ENCODE measurements at places on chromosomes 11 and 22.

- peak; percentile 69 for DNase-seq
Measured at GRCh38 chr11:46948378-46949131, 12.0 kb downstream of the CSTPP1 start.

DNA sequence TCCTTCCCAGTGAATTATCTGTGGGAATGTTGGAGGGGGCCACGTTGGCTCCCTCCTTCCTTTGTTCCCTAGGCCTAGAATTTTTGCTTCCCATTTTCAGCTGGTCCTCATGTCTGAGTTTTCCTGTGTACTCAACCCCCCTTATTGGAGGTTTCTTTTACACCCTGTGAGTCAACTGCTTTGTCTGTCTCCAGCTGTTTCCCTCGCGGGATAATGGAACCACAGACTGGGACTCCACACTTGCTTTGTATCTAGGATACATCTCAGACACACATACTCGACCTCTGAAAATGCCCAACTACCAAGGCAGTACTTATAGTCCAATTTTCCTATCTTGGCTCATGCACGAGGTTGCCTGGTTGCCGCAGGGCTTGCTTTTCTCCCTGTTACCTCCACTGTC is 352.7 kb upstream of the MPPED2 start:
- DNase-seq = no peak

DNA sequence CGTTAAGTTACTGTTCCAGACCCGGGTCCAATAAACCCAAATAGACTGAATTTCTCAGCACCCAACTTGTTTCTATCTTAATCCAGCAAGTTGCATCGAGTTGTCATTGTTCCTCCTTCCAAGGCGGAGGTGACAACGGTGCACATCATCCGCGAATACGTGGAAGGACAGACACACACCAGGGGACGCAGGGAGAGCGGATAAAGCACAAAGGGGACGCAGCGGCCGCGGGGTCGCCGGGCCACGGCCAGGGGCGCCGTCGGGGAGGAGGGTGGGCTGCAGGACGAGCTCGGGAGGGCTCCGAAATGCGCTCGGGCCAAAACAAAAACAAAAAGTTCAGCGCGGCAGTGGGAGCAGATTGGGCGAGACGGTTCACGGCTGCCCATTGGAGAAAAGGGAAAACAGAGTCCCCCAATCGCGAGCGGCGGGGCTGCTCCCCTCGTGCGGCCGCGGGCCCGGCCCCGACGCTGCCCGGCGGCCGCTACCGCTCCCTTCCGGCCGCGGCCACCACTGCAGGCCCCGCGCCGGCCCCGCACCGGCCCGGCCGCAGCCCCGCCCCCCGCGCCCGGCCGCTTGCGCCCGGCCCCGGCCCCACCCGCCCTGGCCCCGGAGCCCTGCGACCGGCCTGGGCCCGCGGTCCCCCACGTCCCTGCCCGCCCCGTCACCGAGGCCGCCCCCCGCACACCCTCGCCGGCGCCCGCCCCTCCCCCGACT is 518 bp downstream of the KMT5B start:
- peak; percentile 77 for DNase-seq

DNA sequence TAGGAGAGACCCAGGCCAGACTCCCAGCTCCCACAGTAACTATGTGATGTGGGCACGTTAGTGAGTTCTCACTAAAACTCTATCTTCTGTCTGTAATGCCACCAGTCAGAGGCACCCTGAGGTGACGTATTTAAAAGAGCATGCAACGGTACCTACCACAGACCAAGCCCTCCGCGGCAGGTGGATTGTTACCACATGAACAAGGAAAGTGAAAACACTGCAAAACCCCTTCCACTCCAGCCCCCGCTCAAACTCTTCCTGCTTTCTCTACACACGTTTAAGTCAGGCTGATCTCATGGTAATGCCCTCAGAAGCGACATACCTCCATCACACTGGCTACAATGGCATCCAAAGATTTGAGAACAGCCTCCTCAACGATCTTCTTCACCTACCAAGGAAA is 36.7 kb downstream of the SERPIND1 start:
- no peak for DNase-seq

GRCh38 chr11:14386895-14387480 is 28.0 kb upstream of the RRAS2 start:
- DNase-seq = peak; percentile 28

DNA sequence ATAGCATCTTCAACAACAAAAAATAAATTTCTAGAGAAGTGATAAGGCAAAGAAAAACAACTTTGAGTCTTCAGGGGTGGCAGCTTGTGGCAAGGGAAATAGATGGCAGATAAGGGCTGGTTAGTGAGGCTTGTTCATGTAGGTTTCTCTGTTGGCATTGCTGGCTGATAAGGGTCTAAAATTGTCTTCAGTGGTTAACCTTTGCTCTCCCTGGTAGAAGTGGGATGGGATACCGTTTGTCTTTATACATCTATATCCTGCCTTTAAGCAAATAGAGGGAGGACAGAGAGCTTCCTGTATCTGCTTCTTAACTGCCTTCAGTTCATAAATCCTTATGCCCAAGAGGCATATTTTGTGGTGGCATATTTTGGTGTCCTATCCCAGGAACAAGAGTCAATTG is 57.1 kb downstream of the TRAF6 start:
- no peak for DNase-seq

- DNase-seq = no peak
Measured at GRCh38 chr11:93477684-93478234, 65.4 kb downstream of the SMCO4 start.

GRCh38 chr11:29244355-29244754 is 772.5 kb downstream of the KCNA4 start:
- DNase-seq = no peak

DNA sequence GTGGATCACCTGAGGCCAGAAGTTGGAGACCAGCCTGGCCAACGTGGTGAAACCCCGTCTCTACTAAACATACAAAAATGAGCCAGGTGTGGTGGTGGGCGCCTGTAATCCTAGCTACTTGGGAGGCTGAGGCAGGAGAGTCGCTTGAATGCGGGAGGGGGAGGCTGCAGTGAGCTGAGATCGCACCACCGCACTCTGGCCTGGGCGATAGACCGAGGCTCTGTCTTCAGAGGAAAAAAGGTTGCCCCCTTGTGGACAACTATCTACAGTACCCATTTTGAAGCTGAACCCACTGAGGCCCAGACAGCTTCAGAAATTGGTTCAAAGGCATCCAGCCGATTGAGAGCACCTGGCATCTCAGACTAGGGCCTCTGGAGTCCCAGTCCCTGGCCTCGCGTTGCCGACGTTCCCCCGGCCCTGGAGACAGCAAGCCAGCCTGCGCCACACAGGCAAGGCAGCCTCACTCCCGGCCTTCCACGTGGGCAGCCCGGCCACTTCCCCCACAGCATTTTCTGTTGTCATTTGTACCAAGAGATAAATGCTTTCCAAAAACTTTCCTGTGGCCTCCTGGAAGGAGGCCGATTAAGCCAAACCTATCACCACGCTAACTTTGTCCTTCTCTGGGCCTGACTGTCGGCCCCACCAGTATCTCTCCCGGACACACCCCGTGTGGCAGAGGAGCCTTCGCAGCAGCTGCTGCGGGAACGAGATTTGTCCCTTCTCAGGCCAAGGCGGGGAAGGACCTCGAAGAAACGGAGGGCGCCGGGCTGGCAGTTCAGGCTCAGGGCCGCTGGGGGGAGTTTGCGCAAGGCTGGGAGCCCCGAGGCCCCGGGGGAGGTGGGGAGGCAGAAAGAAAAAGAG is 82.8 kb downstream of the FLI1 start:
- peak; percentile 18 for DNase-seq

- no peak for DNase-seq
Measured at GRCh38 chr11:15943418-15944197, 412.7 kb downstream of the SOX6 start.

DNA sequence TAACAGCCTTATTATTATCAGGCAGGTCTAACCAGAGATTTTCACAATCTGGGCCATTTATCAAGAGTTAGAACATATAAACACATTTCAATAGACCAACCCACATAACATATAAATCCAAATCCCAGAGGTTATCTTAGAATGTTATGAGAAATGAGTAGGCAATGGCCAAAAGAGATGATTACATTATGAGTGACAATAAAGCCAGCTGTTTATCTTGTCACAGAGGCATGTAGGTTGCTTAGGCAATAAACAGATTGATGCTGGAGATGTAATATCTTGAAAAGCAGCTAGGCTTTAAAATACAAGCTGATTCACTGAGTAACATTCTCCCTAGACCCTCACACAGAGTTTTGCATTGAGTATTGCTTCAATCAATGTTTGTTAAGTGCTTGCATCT is 148.5 kb upstream of the SESN3 start:
- DNase-seq = no peak

DNA sequence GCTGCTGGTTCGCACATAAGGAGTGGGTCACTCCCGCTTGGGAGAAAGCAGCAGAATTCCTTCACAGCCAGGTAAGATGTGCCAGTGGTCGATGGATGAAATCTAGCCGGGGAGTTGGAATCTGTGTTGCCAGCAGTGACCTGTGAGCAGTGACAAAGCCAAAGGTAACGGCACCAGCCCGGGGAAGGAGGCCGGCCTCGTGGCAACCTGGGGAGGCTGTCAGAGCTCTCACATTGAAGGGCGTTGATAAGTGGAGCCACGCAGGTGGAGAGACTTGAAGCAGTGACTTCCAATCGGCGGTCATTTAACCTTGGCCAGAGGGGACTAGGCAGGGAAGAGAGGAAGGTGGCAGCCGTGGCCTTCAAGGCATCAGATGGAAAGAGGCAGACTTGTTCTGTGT is 58.8 kb downstream of the ARHGAP8 start:
- no peak for DNase-seq

- DNase-seq = peak; percentile 4
Measured at GRCh38 chr11:101323997-101324396, 194.4 kb upstream of the PGR start.

DNA sequence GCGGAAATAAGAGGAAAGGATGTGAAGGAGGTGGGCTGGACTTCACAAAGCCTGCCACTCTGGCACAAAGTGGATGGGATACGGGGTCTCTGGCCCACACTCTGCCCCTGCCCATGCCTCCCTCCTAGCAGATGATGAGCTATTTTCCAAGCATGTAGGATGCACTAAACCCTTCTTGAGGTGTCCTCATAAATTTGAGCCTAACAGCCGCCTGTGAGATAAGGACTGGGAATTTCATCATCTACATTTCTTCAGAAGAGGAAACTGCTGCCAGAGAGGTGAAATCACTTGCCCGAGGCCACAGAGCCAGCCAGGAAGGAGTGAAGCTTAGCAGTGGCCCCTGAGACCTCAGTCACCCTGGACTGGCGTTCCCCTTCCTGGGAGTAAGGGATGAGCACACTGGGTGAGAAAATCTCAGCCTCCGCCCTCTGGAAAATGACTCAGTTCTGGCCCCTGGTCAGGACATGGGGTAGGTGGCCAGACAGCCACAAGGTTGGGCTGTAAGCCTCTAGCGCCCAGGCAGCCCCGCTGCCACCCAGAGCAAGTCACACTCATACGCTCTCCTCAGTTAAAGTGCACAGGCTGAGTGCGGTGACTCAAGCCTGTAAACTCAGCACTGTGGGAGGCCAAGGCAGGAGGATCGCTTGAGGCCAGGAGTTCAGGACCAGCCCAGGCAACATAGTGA is 27.9 kb downstream of the MB start:
- DNase-seq = peak; percentile 99

DNA sequence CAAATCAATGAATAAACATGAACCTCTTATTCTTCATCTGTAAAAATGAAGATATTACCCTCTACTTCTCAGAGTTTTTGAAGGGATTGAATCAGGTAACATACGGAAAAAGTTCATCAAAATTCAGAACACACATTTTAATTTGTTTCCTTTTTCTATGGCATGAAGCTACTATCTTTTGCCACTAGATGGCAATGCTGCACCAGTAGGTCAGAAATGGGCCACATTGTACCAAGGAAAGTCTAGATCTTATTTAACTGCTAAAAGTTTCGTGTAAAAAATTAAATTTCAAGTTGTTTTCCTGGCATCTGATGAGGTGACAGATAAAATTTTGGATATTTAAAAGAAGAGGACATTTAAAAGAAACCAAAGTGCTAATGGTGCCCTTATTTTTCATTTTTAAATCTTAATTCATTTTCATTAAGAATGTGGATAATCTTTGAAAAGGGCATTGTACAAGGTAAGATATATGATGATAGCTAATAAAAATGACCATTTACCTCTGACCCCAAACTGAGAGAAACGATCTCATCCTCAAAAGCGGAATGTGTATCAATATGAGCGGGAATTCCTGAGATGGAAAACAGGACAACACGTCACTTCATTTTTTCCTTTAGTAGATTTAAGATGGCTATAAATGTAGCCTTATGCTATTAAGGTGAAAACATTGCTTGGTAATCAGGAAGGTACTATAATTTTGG is 16.1 kb downstream of the ALKBH8 start:
- DNase-seq = peak; percentile 53

DNA sequence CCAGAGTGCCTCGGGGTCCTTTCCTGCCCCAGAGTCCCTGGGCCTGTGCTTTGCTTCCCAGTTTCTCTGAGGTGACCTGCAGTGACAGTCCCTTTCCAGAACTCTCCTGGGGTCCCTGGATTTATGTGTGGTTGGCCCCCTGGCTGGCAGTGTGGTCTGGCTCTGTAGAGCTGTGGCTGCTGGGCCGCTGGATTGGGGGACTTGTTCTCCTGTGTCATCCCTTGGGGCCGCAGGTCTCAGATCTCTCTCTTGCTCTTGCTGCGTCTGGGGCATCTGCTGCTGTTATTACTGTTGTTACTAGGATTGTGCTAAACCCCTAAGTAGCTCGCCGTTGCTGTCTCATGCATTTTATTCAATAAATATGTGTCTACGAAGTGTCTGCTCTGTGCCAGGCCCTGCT is 31.9 kb downstream of the FAM83F start:
- no peak for DNase-seq

- DNase-seq = peak; percentile 60
Measured at GRCh38 chr11:115471367-115471766, 32.8 kb downstream of the CADM1 start.

DNA sequence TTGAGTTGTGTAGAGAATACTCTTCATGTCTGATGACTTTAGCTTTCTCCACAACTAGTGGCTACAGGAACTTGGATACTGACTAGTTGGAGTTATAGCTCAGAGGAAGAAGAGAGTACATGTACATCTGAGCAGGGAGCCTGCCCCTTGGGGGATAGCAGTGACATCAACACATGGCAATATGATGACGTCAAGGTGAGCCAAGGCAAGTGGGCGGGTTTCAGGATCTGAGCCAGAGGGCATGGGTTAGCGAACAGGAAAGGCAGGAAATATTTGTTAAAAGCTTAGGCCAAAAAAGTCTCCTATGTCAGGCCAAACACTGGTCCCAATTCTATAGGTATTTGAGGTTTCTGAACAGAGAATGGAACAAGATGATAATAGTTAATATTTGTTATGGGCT is 42.0 kb upstream of the HORMAD2 start:
- peak; percentile 82 for DNase-seq

- peak; percentile 75 for DNase-seq
Measured at GRCh38 chr11:68358416-68358815, 46.0 kb downstream of the LRP5 start.

GRCh38 chr22:38700270-38700788 is 414 bp downstream of the JOSD1 start:
- DNase-seq = no peak

GRCh38 chr22:32333141-32333768 is 24.4 kb upstream of the RFPL3 start:
- DNase-seq = no peak

GRCh38 chr11:117697319-117697718 is 99.7 kb downstream of the DSCAML1 start:
- no peak for DNase-seq

Data from kidney tubule cell (primary cell).